ENCODE measurements at places on chromosomes 2 and 18.

DNA sequence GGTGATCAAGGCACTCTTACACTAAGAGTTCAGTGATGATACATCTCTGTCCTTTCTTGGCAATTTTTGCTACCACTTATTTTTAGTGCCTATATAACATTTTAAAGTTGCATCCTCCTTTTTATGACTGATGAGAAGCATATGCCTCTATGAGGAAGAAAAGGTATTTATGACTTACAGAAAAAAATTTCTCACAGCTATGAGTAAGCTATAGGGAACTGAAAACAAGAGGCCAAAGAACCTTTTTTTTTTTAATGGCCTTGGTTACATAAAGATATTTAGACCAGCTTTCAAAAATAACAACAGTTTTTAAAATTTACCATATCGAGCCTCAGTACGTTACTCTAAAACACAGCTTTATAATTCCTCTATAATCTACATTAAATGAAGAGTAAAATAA, 21.3 kb downstream of the MBD5 start:
- DNase-seq: no peak

- no peak for DNase-seq
Observed at GRCh38 chr2:195763866-195764265, 106.8 kb downstream of the SLC39A10 start.

DNA sequence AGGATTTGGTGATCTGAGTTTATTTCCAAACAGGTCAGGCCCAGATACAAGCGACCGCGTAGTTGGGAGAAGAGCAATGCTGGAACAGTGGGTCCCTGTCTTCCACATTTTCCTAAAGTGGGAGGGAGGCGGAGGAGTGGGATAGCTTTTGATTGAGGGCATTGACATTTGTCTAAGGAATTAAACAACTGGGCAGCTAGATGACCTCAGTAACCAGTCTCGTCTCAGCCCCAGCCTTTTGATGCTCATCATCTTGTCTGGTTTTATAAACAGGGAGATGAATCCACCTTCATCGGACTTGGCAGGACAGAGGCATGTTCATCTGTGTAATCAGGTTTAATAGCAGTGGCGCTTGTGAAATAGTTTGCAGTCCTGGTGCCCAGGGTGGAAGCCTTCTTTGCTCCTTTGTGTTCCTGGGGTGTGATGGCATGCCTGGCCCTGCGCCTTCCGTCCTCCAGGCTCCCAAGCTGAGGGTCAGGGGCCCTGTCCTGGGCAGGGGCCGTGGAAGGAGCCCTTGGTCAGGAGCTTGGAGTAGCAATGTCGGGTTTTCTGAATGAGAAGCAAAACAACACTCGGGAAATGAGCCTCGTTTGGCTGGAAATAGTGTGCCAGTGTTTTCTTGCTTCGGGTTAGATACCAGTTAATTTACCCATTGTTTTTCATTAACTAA, 193.8 kb downstream of the FAM210A start:
- no peak for DNase-seq

DNA sequence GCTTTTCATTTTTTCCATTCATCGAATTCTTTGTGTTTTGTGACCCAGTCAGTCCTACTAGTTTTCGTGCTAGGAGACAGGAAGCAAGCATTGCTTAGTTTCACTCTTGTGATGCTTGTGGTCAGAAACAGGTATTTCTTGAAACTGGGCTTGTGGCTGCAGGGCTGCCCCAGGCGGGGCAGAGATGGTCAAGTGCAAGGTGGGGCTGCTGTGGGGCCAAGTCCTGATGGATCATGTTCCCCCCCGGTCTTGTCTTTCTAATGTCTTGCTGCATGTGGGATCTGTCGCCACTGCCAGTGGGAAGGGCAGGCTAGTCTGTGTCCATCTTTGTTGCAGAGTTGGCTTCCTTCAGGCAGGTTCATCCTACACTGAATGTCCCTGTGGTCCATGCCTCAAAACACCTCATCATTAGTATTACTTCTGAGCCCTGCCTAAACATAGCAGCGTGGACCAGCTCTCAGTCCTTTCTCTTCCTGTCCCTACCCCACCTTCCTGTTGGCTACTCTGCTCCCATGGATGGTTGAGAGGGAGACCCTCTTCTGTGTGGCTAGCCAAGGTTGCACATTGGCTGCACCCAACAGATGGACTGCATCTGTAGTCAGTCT, 38.7 kb downstream of the INPP4A start:
- DNase-seq: no peak

DNA sequence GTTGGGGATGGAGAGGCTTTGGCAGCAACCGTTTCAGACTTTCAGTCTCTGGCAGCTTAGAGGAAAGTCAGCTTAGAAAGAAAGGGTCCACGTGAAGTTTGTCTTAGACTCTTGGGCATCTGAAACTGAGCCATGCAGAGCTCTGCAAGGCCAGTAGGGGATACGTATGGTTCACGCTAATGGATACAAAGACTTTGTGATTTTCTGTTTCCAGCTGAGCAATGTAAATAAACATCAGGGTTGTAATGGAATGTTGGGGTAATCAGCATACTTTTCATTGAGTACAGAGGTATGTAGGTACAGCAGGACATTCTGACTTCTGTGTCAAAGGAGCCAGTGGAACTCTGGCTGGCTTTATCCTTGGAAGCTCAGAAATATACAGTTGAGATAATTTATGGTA, 31.0 kb downstream of the RALB start:
- DNase-seq: no peak

DNA sequence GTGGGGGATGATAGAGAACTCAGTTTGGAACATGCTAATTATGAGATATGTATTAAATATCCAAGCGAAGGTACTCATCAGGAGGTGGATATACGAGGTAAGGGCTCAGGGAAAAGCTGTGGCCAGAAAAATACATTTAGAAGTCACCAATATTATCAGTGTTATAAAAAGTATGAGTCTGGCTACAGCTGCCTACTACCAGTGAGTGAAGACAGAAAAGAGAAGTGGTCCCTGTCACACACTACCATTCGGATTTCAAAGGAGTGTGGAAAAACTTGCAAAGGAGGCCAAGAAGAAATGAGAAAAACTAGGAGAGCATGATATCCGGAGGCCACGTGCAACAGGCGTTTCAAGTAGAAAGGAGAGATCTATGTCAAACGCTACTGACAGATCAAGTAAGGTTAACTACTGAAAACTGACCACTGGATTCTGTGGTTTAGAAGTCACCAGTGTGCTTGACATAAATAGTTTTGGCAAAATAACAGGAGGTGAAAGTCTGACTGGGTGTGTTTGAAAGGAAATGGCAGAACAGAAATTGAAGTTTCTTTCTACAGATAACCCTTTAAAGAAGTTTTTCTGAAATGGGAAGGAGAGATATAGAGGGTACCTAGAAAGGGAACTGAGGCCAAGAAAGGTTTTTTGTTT, 118.7 kb upstream of the DNMT3A start:
- DNase-seq: no peak

- DNase-seq: no peak
Observed at GRCh38 chr2:176729706-176730569, 460.7 kb downstream of the MTX2 start.

DNA sequence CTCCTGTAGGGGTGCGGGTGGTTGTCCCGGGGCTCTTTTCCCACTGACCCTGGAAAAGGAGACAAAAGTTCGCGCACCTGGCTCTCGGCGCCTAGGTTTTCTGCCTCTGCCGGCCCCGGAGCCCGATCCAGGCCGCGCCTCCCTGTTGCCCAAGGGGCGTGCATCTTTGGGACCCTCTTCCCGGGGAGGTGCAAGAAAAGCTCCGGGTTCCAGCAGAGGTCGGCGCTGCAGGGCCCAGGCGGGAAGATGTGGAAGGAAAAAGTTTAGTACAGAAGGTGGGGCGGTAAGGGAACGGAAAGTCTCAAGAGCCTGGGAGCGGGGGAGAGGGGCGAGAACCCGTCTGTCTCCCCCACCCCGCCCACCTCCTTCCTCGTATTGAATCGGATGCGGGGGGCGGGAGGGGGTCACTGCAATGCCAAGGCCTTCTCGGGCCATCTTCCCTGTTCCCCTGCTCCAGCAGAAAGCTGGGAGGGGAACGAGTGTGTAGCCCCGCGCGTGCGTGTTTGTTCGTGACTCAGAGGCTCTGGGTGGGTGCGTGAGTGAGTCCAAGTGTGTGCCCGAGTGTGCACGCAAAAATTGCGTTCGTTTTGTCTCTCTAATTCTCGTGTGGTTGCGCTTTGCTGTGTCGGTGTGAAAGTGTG, 6.3 kb upstream of the EN1 start:
- no peak for DNase-seq

GRCh38 chr2:65314801-65315441, 87.3 kb downstream of the ACTR2 start:
- DNase-seq: no peak

- no peak for DNase-seq
Observed at GRCh38 chr2:46549166-46549844, 69.9 kb downstream of the TMEM247 start.

DNA sequence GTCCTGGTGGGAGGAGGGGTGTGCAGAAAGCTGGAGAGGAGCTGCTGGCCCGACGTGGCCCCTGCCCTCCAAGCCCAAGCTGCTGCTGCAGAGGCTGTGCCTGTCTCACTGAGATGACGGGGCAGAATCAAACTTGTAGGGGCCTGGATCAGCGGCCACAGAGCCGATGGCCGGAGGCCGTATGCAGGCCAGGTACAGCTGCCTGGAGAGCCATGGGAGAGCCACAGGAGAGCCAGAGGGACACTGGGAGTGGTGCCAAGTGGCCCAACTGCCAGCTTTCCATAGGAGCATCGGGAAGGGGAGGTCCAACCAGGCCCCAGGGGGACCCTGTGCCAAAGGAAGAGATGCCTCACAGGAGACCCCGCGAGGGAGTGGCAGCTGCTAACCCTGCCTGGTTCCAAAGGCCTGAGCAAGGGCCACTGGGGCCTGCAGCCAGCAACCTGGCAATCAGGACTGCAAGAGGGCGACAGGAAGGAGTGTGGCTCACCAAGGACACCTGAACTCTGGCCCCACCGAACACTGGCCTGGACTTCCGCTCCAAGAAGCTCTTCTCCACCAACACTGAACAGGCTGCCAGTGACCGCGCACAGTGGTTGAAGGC, 70.7 kb downstream of the HDAC4 start:
- DNase-seq: peak; percentile 43

GRCh38 chr2:217165547-217165946, 305.7 kb upstream of the TNP1 start:
- DNase-seq: no peak

- no peak for DNase-seq
Observed at GRCh38 chr2:220753486-220753885, 818.6 kb downstream of the EPHA4 start.

DNA sequence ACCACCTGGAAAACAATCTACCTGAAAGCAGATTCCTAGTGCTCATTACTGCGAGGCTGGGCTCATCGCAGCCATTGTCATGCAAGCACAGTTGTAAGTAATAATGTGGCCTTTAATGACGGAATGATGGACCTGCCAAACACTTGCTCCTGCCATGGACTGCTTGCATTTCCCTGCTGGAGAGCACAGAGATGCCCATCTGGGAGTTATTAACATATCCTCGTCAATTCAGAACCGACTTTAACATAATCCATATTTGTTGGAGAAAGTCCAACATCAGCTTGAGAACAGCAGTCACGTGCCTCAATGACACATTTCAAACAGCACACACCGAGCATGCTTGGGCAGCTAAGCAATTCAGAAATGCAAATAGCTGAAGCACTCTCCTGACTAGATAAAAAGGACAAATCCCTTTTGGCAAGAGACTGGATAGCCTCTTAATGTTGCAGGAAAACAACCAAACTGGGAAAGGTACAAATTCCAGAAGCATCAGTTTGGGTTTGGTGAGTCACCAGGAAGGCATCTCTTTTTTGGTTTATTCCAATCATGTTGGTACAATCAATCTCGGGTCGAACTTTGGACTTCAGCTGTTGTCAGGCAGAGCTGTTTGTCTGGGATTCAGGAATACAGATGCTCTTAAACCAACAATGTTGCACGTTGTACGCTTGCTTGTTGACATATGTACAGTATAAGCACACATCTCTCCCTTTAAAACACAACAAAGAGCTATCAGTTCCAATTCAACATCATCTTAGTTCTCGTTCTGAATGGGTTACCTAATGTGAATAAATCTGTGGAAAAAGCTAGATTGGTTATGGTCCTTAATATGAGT, 395.8 kb downstream of the LNPK start:
- DNase-seq: no peak

DNA sequence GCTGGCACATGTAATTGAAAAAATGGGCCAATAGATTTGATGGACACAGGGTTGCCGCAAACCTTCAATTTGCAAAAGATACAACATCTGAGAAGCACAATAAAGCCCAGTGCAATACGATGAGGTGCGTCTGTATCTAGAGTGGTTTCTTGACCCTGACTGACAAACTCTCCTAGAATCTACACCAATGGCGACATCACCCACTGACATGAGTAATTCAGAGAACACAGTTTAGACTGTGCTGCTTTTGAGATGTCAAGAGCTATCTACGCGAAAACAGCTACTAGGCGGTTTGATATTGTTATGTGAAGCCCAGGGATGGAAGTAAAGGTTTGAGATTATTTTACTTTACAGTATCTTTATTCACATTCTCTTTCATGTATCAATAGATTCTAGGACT, 104.9 kb downstream of the EIPR1 start:
- DNase-seq: no peak

GRCh38 chr2:239694487-239694886, 293.7 kb upstream of the HDAC4 start:
- DNase-seq: no peak

- DNase-seq: no peak
Observed at GRCh38 chr2:151280271-151280670, 9.2 kb downstream of the NMI start.

DNA sequence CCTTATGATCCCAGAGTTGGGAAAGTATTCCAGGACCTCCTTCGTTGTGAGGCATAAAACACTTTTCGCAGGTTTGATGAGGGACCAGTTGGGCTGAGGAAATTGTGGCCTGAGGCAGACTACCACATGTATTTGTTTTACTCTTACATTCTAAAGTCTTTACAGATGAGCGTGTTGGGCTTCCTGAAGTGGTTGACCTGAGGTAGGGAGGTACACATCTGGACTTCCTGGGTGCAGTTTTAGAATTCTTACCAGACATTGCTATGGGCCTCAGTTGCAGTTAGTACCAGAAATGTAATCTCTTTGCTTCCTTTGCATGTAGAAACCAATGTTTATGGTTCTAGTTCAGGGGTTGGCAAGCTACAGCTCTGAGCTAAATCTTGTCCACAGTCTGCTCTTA, 48.7 kb downstream of the COA5 start:
- no peak for DNase-seq

DNA sequence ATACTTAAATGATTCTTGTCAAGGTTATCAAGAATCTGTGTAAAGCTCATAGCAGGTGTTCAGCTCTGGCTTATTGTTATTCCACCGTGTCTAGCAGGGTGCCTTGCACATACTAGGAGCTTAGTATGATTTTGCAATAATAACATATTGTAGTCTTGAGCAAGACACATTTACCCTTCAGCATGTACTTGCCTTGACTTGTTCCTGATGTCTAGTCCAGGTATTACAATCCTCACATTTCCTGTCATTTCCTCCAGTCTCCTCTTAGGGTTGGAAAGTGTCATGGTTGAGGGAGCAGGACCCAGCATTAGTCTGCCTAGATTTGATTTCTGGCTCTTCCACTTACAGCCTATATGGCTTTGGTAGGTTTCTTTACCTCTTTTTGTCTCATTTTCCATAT, 246.1 kb downstream of the RAD51AP2 start:
- no peak for DNase-seq

Measured in activated CD8-positive, alpha-beta memory T cell treated with anti-CD3 and anti-CD28 coated beads, Interleukin-2, amount 50 U/mL, for 48 hours (primary cell).